Fibroblast of lung (primary cell): ENCODE measurements at places on chromosomes 3 and 15.
A peak's percentile ranks its signal among the peaks of the same experiment; 100 is the strongest.

DNA sequence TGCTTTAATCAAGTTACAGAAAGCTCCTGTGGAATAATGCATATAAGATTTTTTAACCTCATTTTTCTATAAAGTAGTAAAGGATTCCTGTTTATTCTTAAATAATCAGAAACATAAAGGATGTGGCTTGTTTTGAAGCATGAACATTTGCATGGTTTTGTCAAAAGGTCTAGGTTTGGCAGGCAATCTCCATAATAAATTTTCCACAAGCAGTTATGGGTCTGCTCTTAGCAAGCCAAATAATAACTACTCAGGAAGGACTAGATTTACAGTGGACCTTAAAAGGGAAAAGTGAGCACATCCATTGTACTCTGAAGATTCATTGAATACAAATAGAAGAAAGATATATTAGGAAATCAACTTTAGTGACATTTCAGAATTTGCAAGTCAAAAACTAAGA is 407.3 kb upstream of the CBLB start:
- no peaks in the 10 kb centered on the region for H3K4me1 ChIP-seq
- no peaks in the 10 kb centered on the region for H3K27me3 ChIP-seq
- no peak overlapping the region for H3K4me3 ChIP-seq

DNA sequence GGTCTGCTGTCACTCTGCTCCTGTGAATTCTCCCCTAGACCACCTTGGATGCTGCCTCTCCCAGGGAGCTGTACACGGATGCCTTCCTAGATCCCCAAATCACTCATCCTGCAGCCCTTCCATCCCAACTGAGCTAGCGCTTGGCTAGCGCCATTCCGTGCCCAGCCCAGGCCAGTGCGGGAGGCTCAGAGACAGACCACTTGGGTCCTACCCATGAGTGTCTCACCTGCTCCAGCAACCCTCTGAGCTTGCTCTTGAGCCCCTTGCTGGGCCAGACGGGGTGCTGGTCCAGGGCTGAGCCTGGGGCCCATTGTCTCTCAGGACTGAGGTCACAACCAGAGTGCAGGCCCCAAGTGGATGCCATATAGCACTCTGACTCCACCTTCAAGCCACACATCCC is 17.7 kb downstream of the SH2D7 start:
- H3K4me3 ChIP-seq = no peak overlapping the region
- no peak for DNase-seq
- H3K27me3 ChIP-seq = peaks cover 3% of the 10 kb centered on the region
- H3K36me3 ChIP-seq = no peaks in the 10 kb centered on the region
- H3K4me1 ChIP-seq = peaks cover 3% of the 10 kb centered on the region

DNA sequence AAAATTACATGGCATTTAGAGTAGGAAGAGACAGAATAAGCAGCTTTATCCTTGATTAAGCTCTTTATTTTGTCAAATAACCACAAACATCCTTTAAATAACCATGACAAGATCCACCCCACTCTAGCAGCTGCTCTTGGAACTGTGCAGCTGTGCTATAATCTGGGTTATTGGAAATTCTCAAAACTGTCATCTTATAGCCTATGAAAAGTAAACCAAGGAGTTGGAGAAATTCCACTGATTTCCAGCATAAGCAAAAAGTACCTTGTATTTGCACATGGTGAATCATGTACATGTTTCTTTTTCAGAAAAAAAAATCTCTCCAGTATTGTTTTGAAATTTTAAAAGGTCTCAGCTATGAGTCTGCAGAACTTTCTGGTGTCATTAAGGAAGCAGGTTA is 88.8 kb upstream of the ABI3BP start:
- no peak overlapping the region for H3K4me3 ChIP-seq
- DNase-seq = peak; percentile 41
- no peak overlapping the region for H3K27ac ChIP-seq
- H3K27me3 ChIP-seq = no peaks in the 10 kb centered on the region

DNA sequence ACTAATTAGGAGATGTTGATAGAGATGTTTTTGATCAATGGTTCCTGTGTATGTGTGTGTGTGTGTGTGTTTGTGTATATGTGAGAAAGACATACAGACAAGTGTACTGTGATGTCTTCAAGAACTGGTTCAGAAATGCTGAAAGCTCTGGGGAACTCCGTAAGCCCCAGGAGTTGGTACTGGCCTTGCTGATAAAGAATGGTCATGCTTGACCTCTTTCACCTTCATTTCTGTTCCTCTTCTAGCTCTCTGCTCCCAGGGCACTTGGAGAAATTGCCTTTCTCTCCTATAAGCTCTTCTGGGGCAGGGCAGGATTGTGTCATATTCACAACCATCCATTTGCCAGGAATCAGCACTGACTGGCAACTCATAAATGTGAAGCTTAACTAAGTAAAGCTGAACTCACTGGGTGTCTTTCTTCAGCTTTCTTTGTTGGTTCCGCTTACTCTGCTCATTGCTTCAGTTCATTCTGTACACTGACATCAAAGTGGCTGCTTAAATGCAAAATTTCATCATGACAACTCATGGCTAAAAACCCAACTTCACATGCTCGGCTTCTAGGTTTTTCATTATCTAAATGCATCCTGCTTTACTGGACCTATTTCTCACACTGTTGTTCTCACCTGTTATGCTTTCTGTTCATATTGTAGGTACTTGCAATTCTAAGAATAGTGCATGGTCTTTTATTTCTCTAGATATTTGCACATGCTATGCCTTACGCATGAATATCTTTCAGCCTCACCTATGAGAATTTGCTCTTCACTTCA is 162.1 kb upstream of the LYSMD4 start:
- DNase-seq = no peak
- H3K4me1 ChIP-seq = no peaks in the 10 kb centered on the region
- H3K27ac ChIP-seq = no peak overlapping the region
- H3K36me3 ChIP-seq = no peaks in the 10 kb centered on the region

DNA sequence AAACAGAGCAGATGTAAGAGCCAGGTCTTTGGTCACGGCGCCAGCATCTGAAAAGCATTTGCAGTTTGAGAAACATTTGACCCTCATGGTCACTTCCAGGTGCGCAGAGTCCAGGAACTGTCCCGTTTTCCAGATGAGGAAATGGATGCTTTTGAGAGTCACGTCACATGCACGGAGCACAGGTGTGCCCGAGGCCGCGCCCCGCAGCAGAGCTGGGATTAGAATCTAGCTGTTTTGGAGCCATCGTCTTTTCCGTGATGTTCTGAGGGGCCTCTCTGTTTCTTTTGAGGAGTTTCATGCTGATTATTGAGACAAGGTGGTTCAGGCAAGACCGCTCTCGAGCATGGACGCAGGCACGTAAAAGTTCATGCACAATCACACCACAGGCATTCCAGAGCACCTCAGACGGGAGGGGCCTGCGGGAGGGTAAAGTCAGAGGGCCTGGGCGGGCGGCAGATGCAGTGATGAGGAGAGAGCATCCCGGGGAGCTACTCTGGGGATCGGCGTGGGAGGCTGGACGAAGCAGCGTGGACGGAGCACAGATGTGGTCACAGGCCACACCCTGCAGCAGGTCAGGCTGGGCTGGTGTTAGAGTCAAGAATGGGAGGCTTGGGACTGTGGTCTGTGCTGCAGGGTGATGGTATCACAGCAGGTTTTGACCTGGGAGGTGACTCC is 139.2 kb upstream of the MEF2A start:
- H3K27ac ChIP-seq = no peak overlapping the region
- H3K4me3 ChIP-seq = no peak overlapping the region
- peaks cover 4% of the 10 kb centered on the region for H3K4me1 ChIP-seq
- H3K27me3 ChIP-seq = no peaks in the 10 kb centered on the region
- H3K36me3 ChIP-seq = no peaks in the 10 kb centered on the region

DNA sequence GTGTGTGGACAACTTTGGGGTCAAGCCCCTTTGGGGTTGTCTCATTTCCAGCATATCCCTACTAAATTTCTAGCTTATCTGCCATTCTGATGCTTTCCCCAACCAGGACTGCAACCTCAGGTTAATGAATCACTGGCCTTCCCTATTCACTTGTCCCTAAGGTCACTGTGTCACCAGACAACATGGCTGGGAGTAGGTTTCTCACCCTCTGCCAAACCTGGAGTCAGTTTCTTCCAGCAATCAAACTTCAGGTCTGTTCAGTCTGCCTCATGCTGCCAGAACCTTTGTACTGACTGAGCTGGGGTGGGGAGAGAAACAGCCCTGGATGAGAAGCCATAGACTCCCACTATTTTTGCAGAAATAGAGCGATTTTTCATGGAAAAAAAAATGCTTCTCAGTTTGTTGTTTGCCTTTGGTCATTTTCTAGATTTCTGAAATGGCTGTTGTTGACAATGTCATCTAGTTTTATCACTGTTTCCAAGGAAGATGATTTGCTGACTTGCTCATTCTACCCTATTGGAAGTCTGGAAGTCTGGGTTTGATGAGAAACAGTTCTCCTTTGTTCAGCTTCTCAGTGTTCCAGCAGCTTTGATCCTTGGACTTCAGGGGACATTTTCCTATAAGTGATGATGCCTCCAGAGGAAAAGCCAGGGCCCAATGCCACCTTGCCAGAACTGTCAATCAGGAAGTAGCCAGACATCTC is 74.8 kb upstream of the IL12A start:
- no peak for DNase-seq
- no peak overlapping the region for H3K27ac ChIP-seq
- no peaks in the 10 kb centered on the region for H3K27me3 ChIP-seq
- peaks cover 6% of the 10 kb centered on the region for H3K4me1 ChIP-seq
- H3K4me3 ChIP-seq = no peak overlapping the region
- no peaks in the 10 kb centered on the region for H3K36me3 ChIP-seq

DNA sequence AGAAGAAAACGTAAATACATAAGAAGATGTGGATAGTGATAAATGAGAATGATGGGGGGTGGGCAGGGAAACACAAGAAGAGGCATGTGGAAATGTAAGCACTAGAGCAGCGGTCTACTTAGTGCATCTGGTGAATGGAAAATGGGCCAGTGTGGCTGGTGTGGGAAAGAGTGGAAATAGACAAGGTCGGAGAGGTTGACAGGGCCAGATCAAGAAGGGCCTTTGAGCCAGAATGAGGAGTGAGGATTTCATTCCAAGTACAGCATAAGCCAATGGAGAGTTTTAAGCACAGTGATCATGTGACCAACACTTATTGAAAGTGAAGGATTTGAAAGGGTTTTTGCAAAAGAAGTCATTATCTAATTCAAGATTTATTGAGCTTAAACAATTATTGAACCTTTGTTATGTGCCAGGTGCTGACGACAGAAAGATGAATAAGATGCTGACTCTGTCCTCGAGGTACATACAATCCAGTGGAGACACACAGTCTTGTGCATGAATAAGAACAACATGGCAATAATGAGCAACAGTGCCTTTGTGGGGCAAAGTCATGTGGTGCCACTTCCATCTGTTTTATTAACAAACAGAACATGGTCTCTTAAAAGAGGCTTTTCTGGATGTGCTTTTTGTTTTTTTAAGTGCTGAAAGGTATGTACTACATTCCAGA is 124.1 kb downstream of the MFSD1 start:
- no peaks in the 10 kb centered on the region for H3K27me3 ChIP-seq
- H3K4me1 ChIP-seq = no peaks in the 10 kb centered on the region
- no peaks in the 10 kb centered on the region for H3K36me3 ChIP-seq

- DNase-seq = no peak
- H3K36me3 ChIP-seq = no peaks in the 10 kb centered on the region
- no peak overlapping the region for H3K27ac ChIP-seq
- no peak overlapping the region for H3K4me3 ChIP-seq
Measured at GRCh38 chr3:13785351-13785750, 94.5 kb downstream of the WNT7A start.

DNA sequence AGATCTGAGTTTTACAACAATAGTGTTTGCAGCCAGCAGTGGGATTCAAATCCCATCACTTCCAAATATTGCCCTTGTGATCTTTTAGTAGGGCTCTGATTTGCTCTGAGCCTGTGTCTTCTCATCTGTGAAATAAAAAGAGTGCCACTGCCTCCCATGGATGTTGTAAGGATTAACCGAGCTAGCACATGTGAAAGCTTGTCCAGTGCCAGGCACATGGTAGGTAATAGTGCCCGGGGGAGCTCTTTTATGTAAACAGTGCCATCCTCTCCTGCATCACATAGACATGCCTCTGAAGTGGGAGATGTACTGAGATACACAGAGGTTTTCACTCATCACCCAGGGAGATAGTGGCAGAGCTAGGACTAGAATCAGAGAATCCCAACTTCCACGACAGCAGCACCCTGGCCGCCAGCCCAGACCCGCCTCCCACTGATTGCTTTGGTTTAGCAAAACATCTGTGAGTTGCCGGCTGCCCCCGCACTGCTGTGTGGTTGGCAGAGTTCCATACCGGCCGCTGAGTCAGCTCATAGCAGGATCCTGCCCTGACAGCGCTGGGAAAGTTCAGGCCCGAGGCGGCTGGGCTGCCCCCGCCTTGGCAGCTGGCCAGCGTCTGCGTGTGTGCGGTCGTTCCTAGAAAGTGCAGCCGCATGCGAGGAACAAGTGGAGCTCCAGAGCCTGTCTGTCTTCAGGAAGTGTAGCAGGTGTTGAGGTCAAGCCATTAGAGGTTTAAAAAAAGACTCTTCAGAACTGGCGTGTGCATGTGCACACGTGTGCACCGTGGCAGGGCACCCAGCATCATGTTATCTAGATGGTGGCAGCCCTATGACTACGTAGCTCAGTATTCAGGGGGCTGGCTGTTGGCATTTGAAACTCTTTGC is 5.0 kb downstream of the ARID3B start:
- H3K4me1 ChIP-seq = peaks cover 9% of the 10 kb centered on the region
- H3K27me3 ChIP-seq = no peaks in the 10 kb centered on the region
- no peak overlapping the region for H3K4me3 ChIP-seq
- no peak overlapping the region for H3K27ac ChIP-seq

- H3K36me3 ChIP-seq = no peaks in the 10 kb centered on the region
- peaks cover 2% of the 10 kb centered on the region for H3K4me1 ChIP-seq
- H3K27me3 ChIP-seq = no peaks in the 10 kb centered on the region
- no peak for DNase-seq
- no peak overlapping the region for H3K4me3 ChIP-seq
Measured at GRCh38 chr3:129425213-129425612, 3.2 kb downstream of the EFCAB12 start.

DNA sequence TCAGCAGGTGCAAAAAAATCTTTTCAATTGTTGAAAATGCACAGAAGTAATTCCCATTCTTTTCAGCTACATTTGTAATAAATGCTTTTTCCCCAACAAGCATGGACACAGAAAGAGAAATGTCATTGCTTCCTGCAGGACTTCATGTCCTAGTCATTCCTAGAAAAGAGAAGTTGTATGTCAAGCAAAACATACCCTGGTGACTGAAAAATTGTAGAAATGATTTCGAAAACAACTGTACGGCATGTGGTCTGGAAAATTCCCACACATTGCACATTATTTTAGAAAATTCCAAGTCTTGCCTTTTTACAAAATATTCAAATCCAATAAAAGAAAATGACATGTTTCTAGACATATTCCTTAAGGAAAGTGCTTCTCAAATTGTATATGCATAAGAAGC is 50.4 kb upstream of the ALCAM start:
- H3K27me3 ChIP-seq = no peaks in the 10 kb centered on the region
- H3K36me3 ChIP-seq = no peaks in the 10 kb centered on the region

DNA sequence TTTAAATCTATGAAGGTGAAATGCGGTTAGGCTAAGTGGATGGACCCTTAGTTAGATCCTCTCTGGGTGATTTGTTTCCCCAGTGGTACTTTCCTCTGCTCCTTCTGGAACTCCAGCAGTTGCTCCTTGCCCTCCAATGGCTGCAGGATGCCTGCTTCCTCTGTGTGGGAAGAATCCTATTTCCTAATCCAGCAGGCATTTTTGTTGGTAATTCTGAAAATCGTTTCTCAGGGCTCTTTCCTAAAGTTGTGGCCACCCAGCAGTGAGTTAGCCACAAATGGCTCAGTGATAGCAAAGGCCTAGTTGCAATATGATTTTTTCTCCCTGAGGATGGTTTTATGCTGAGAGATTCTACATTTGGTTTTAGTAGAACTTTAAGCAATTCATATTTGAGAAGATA is 332.3 kb upstream of the C2CD4B start:
- H3K36me3 ChIP-seq = no peaks in the 10 kb centered on the region
- no peak overlapping the region for H3K27ac ChIP-seq
- peak; percentile 30 for DNase-seq
- no peak overlapping the region for H3K4me3 ChIP-seq
- H3K4me1 ChIP-seq = peaks cover 11% of the 10 kb centered on the region
